Femur (tissue), 1 donor: ENCODE measurements at places on chromosomes 5 and 9.

DNA sequence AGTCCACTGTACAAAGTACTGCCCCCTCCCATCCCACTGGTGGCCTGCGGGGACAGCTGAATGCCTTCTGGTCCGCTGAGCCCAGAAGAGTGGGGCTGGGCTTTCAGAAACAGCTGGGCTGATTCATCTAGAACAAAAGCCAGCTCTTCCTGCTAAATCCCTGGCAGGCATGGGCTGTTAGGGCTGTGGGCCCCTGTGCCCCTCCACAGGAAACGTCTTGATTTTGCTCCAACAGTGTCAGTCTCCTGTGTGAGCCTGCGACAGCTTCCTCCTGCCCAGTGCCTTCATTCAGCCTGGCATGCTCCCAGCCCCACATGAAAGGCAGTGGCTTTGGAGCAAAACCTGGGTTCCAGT lies 6.9 kb upstream of the GSN start:
- DNase-seq = peak; percentile 77

- DNase-seq = no peak
These were observed 63.7 kb upstream of the CXCL14 start for GRCh38 chr5:135642488-135642870.

GRCh38 chr5:167128581-167128980 lies 1162.9 kb upstream of the WWC1 start:
- DNase-seq = no peak

DNA sequence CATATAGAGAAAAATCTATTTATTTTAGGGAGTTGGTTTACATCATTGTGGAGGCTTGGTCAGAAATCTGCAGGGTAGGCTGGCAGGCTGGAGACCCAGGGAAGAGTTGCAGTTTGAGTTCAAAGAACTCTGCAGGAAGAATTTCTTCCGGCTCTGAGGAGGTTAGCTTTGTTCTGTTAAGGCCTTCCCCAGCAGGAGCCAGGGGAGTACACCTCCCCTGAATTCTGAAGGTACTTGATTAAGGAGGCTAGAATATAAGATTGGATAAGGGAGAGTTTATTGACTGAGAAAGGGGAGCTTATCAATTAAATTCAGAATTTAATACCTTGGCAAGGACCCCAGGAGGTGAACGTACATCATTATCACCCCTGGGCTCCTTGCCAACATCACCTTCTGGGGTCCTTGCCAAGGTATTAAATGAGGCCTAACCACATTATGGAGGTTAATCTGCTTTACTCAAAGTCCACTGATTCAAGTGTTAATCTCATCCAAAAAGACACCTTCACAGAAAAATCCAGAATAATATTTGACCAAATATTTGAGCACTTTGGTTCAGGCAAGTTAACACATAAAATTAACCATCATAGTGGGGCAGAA lies 351.7 kb downstream of the CWC27 start:
- DNase-seq = no peak

- DNase-seq = no peak
These were observed 62.3 kb downstream of the PRRT1B start for GRCh38 chr9:131607591-131607990.

- no peak for DNase-seq
These were observed at the start of gene PCDHA10 for GRCh38 chr5:140855772-140856674. Gene PCDHA10 (plus strand): TSS chr5:140855897. CDS start chr5:140856049, 152 bp downstream.
